Esophagus mucosa (tissue), 1 donor: ENCODE measurements at places on chromosomes 11 and 22. TPM values are rescaled to one million over a fixed set of nuclear protein-coding genes. Genes with fewer than 3 reads are reported as not detected.
A peak's percentile ranks its signal among the peaks of the same experiment; 100 is the strongest.

DNA sequence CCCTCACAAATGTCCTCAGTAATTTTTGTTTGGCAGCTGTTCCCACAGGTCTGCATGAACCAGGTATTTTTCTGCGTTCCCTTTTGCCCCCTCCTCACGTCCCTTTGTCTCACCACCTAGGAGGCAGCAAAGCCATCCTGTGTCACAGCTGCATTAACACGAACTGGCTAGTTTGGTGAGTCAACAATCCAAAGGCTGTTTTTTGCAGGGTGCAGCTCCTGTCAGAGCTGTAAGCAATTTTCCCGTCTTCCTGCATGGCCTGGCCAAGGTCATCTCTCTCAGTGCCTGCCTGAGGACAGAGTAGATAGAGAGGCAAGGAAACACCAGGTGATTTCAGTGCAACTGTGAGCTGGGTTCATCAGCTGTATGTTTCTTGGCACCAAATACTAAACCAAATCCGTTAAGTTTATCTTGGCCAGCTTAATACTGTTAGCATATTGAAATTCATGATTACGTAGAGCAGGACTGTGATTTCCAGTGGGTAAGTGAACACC is 20.6 kb upstream of the VSIG10L2 start:
- ATAC-seq = no peak

DNA sequence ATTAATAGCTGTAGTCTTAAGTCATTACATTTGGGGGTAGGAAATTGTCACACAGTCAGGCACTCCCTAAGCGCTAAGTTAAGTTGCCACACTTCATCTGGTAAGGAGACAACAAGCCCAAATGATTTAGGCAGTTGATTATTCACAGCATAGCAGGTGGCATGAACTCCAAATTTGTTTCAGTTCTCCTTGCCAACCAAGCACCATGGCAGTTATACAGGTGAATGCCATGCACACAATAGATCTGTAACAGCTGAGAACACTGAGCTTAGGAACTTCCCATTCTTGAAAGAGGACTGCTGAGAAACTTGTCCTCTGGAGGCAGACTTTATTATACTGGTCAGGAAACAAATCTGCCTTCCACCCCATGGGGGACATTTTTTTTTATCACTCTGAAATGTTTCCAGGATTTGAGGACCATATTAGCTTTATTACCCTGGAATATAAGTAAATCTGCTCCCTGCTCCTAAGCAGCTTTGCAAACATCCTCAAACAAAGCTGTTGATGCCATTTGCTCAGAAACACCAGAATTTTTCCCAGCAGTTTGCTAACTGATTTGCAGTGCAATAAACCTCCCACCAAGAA is 5.1 kb upstream of the INTS4 start:
- ATAC-seq = no peak

- ATAC-seq = no peak
Measured at GRCh38 chr11:396948-397548, 3.0 kb downstream of the PKP3 start.

DNA sequence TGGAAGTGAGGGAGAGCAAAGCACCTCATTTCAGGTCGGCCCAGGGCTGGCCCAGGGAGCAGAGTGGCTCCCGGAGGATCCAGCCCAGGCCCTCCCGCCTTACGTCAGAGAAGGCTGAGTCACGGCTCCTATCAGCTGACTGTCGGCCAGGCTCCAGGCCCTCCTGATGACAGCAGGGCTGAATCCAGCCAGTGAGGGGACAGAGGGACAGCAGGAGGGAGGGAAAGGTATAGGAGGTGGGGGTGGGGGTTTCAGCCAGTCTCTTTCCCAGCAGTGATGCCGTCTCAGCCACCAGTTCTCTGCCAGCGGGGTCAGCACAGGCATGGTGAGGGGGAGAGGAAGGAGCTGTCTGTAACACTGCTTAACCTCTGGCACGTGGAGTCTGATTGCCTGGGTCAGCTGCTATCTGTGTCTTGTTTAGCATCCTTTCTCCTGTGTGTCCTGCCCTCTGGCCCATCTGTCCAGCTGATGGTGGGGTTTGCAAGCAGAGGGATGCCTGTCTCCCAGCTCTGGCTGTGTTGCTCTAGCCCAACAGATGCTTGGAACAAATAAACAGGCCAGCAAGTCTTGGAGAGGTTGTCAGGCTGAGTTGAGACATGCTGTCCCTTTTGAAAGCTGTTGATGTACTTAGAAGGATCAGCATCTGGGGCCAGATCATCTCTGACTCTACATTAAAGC is 74.0 kb downstream of the ADAMTS15 start:
- ATAC-seq = peak; percentile 96

- peak; percentile 22 for ATAC-seq
Measured at GRCh38 chr11:112345706-112346105, 85.0 kb upstream of the PLET1 start.

- ATAC-seq = peak; percentile 79
Measured at GRCh38 chr11:33690290-33691065, 10.1 kb downstream of the C11orf91 start.

DNA sequence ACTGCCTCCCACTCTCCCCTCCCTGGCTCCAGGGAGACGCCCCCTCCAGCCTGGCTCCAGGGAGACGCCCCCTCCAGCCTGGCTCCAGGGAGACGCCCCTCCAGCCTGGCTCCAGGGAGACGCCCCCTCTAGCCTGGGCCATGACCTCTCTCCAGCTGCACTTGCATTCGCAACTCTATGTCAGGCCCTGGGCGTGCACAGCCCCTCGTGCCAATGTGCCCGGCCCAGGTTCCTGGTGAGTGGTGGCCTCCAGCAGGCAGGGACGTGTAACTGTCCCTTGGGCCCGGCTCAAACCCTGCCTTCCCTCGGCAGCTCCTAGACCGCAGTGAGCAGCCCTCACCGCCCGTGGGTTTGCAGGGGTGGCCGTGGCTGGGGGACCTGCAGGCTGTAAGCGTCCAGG is 6.9 kb downstream of the MUC6 start:
- no peak for ATAC-seq

- no peak for ATAC-seq
Measured at GRCh38 chr22:19904174-19904856, 37.3 kb upstream of the COMT start.

DNA sequence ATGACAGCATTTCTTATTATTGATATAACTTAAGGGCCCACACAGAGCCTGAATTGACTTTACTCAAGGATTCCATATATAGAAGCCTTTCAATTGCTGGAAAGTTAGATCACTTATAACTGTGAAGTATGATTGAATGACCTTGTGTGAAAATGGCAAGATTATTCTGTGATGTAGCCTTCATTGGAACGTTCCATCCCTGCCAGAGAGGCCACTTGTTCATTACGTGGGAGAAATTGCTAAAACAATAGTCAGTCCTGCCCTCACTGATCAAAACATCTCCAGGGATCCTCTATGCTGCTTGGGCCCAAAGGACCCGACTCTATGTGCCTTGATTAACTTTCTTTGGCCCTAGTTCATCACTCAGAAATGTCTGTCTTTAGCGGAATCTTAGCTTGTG is 159.5 kb upstream of the BLID start:
- ATAC-seq = no peak

DNA sequence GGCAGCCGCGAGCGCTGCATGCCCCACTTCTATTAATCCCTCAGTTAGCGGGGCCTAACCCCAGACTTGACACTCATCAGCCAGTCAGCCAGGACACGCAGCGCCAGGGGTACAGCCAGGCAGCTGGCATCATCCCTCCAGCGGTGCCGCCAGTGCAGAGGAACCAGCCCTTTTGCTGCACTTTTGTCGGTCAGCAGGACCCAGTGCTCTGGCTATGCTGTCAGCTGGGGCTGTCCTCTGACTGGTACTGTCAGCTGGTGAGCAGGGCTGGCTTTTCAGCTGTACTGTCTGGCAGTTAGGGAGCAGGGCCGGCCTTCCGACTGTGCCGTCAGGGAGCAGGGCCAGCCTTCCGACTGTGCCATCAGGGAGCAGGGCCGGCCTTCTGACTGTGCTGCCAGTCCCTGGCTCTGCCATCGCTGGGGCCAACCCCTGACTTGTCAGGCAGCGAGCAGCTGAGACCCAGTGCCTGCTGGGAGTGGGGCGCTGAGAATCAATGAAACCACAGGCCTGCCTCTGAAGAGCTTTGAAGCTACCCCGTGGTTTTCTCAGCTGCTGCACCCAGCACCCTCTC is 115.4 kb downstream of the KIAA1671 start:
- ATAC-seq = no peak

- peak; percentile 47 for ATAC-seq
Measured at GRCh38 chr11:111177037-111177871, 68.3 kb upstream of the POU2AF2 start.

- peak; percentile 84 for ATAC-seq
Measured at GRCh38 chr11:117256573-117256972, 24.1 kb downstream of the RNF214 start.

GRCh38 chr11:68146704-68147474 is 25.7 kb upstream of the CHKA start:
- ATAC-seq = peak; percentile 28

- ATAC-seq = no peak
Measured at GRCh38 chr11:35976434-35976833, 32.6 kb downstream of the LDLRAD3 start.

NCF4 gene
- 1.8 TPM for total RNA-seq

CLMP gene
- total RNA-seq = 3.7 TPM

TNNI2 gene
- total RNA-seq = 4.4 TPM

RHOD gene
- total RNA-seq = 161 TPM

SYT13 gene
- total RNA-seq = not detected

SGSM1 gene
- 0.20 TPM for total RNA-seq

OR2AT4 gene
- total RNA-seq = not detected

CFAP300 gene
- total RNA-seq = 0.80 TPM
